ENCODE measurements at places on chromosomes 1 and 21. TPM values are rescaled to one million over a fixed set of nuclear protein-coding genes. Genes with fewer than 3 reads are reported as not detected.

Gene NMNAT2
- total RNA-seq = not detected

DNA sequence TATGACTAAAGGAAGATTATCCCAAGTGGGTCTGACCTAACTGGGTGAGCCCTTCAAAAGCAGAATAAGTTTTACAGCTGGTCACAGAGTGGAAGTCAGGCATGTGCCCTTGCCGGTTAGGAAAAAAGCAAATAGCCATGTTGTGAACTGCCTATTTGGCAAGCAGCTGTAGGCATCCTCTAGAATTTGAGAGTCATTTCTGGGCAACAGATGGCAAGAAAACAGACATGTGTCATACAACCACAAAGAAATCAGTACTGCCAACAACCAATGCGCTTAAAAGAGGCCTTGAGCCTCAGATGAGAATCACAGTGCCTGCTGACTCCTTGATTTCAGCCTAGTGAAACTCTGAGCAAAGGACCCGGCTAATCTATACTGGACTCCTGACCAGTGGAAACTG lies 26.8 kb downstream of the LRRC53 start:
- H3K27me3 ChIP-seq = no peaks in the 10 kb centered on the region
- H3K4me1 ChIP-seq = no peaks in the 10 kb centered on the region
- H3K36me3 ChIP-seq = no peaks in the 10 kb centered on the region

Gene CACNA1S
- not detected for total RNA-seq

Gene TNFRSF14
- total RNA-seq = 266 TPM

DNA sequence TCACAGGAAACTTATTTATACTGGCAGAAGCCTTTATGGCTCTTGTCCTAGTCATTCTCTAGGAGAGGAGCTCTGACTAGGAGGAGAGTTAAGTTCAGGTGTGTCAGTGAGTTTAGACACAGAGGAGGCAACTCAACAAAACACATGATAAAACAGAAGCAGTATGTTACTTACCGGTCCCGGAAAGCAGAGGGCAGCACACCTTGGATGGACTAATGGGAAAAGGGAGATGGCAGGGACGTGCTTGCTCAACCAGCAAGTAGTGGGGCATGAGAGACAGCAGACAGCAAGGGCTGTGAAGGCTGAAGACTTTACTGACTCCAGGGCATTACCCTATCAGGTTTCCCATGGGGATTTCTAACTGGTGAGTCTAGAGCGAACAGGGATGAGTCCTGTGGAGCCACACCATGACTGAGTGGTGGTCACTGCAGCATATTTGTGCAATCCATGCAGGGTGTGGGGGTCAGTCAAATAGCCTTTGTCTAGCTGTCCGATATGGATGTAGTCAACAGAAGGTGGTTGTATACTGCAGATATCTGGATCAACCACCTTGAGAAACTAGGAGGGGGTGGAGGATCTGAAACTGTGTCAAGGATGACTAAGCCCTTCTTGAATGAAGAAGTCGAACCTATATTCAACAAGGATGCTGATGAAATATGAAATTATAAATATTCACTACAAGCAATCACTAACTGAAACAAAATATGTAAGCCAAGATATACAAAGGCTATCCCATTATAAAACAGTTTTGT lies 596.3 kb upstream of the CHRM3 start:
- H3K4me1 ChIP-seq = no peaks in the 10 kb centered on the region
- no peak overlapping the region for H3K27ac ChIP-seq
- no peak for DNase-seq
- no peaks in the 10 kb centered on the region for H3K36me3 ChIP-seq
- H3K4me3 ChIP-seq = no peak overlapping the region
- H3K27me3 ChIP-seq = no peaks in the 10 kb centered on the region

Gene TDRD5
- not detected for total RNA-seq

DNA sequence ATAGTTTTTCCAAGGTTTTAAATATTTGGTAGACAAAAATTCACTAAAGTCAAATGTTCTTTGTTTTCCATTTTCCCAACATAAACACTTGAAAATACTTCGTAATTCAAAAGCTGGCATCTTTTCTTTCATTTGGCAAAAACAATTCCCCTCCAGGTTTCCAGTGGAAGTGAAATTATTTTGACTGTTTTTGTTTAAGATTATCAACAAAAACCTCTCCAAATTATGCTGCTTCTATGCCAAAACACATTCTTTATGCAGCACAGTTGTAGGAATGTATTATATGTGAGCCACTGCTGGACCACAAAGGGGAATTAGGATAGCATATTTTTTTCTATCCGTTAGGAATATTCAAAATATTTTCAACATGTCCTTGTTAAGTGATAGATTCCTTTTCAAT lies 44.1 kb downstream of the SLC5A9 start:
- H3K4me3 ChIP-seq = no peak overlapping the region
- no peak overlapping the region for H3K27ac ChIP-seq
- H3K27me3 ChIP-seq = no peaks in the 10 kb centered on the region
- H3K36me3 ChIP-seq = no peaks in the 10 kb centered on the region

- no peaks in the 10 kb centered on the region for H3K27me3 ChIP-seq
- H3K4me3 ChIP-seq = no peak overlapping the region
- no peak overlapping the region for H3K27ac ChIP-seq
- H3K4me1 ChIP-seq = no peaks in the 10 kb centered on the region
- H3K36me3 ChIP-seq = no peaks in the 10 kb centered on the region
Observed at GRCh38 chr1:66207484-66207883, 326.5 kb upstream of the SGIP1 start.

GRCh38 chr1:198267921-198268320 lies 111.1 kb downstream of the NEK7 start:
- H3K27me3 ChIP-seq = no peaks in the 10 kb centered on the region
- no peak overlapping the region for H3K27ac ChIP-seq
- no peaks in the 10 kb centered on the region for H3K4me1 ChIP-seq
- peaks cover 12% of the 10 kb centered on the region for H3K36me3 ChIP-seq
- no peak for DNase-seq

Gene IGSF3
- not detected for total RNA-seq

Gene ALG14
- 0.48 TPM for total RNA-seq

GRCh38 chr1:2133039-2133878 lies 61.3 kb downstream of the FAAP20 start:
- H3K27me3 ChIP-seq = no peaks in the 10 kb centered on the region
- no peaks in the 10 kb centered on the region for H3K36me3 ChIP-seq
- peaks cover 19% of the 10 kb centered on the region for H3K4me1 ChIP-seq
- peak overlapping the region; percentile 86 for H3K27ac ChIP-seq
- DNase-seq = peak; percentile 100

- no peaks in the 10 kb centered on the region for H3K4me1 ChIP-seq
- H3K27ac ChIP-seq = no peak overlapping the region
- H3K36me3 ChIP-seq = no peaks in the 10 kb centered on the region
- no peak overlapping the region for H3K4me3 ChIP-seq
- DNase-seq = no peak
Observed at GRCh38 chr1:221268295-221268694, 389.1 kb downstream of the HLX start.

DNA sequence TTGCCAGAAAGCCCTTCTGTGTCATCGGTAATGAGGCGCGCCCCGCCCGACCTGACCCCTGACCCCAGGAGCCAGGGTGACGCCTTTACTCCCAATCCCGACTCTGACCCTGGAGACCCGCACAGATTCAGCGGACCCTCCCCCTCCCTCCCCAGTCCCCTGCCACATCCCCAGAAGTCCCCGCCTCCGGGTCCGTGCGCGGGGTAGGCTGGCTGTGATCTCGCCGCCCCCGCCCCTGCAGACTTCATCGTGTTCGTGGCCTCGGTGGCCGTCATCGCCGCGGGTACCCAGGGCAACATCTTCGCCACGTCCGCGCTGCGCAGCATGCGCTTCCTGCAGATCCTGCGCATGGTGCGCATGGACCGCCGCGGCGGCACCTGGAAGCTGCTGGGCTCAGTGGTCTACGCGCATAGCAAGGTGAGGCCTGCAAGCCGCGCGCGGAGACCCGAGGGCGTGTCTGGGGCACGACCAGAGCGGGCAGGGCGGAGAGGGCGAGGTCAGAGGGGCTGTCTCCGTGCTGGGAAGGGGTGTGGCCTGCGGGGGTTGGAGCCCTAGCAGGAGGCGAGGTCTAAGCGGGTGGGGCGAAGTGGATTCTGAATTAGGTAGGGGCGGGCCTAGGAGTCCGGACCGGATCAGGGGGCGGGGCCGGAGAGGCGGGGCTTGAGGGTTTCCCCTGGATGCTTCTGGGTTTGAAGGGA lies 34.8 kb downstream of the KCNQ4 start:
- H3K4me1 ChIP-seq = peaks cover 21% of the 10 kb centered on the region
- DNase-seq = peak; percentile 62
- peak overlapping the region; percentile 62 for H3K4me3 ChIP-seq
- no peaks in the 10 kb centered on the region for H3K36me3 ChIP-seq

Gene C1orf53
- not detected for total RNA-seq

- no peak for DNase-seq
- H3K4me1 ChIP-seq = peaks cover 15% of the 10 kb centered on the region
- no peaks in the 10 kb centered on the region for H3K36me3 ChIP-seq
- no peak overlapping the region for H3K4me3 ChIP-seq
Observed at GRCh38 chr1:107877092-107877491, 87.9 kb downstream of the VAV3 start.

DNA sequence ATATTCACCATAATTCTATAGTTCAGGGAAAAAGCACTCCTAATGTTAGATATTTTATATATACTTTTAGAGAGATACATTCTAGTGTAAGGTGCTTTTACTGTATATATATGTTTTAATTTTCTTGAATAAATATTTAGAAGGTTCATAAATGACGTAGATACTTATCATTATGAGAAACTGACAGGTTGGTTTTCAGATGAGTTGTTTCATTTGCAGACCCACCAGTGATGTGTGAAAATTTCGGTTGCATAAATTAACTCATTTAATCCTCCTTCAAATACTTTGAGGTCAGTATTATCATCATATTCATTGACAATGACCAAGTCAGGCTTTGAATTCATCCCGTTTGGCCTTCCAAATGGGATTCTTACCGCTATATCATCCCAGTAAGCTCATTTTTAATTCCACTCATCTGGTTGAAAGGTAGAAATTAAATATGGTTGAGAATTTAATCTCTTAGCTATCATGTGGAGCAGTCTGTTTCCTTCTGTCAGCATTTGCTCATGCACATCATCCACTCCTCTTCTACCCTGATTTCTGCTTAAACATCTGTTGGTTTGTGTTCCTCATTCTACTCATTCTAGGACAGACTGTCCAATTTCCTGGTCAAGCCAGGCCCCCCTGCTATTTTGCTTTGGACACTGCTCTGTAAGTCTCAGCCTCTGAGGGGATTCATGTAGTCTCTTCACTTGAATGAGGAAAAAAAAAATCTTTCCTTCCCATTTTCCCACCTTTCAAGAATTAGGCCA lies 1156.6 kb downstream of the PLA2G4A start:
- H3K27me3 ChIP-seq = no peaks in the 10 kb centered on the region
- H3K36me3 ChIP-seq = no peaks in the 10 kb centered on the region
- DNase-seq = no peak
- no peak overlapping the region for H3K4me3 ChIP-seq
- H3K4me1 ChIP-seq = no peaks in the 10 kb centered on the region

DNA sequence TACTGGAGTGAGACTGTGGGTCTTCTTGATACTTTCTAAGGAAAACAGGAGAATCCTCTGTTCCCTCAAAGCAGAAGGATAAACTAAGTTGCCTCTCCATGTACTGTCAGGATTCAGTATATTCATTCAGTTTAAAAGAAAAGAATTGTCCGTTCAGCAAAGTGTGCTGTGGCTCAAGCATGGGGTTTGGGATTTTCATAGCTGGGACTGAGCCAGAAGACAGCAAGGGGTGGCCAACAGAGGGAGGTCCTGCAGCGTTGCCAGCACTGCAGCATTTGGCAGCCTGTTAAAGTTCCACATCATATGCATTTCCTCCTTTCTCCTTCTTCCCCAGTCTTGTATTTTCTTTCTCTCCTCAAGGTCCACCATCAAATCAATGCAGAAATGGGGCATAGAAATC lies 75.1 kb downstream of the DTL start:
- DNase-seq = no peak
- no peak overlapping the region for H3K4me3 ChIP-seq
- no peaks in the 10 kb centered on the region for H3K36me3 ChIP-seq
- no peaks in the 10 kb centered on the region for H3K4me1 ChIP-seq
- H3K27me3 ChIP-seq = no peaks in the 10 kb centered on the region
